ENCODE measurements at places on chromosomes 3 and 15.

DNA sequence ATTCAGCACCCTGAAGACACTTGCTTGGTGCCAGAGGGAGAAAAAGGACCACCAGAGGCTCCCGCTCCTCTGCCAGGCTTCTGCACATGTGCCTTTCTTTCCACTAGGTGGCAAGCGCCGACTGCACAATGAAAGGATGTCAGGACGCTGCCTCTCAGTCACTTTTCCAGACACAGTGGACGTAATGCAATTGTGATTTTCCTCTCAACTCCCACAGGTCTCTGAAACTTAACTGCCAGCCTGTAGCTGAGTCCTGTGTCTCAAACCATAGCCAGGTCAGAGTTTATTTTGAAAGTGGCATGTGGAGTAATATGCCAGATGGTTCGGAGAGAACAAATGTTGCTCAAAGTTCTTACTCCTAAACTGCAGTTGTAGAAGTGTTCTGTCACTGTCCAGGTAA, 162.9 kb downstream of the ITPR1 start:
- DNase-seq, result peak; percentile 63

- peak; percentile 85 for DNase-seq
These were observed 125.8 kb downstream of the PGPEP1L start for GRCh38 chr15:98881526-98882520.

DNA sequence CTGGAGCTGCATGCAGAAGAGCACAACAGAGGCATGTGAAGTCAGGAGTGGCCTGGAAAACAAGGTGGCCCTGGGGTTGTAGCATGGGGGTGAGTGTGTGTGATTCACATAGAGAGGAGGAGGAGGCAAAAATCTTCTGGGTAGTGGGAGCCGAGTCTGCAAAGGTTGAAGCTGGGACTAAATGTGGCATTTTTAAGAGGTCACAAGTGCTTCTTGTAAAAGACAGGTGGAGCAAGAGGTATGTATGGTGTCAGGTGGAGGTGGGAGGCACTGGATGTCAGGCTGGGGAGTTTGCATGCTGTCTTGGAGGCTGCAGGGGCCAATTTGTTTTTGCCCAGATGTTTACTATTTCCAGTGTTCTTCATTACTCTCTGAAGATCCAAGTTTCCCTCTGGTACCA, 42.4 kb downstream of the C3orf20 start:
- DNase-seq, result no peak

- peak; percentile 50 for DNase-seq
These were observed 68.1 kb downstream of the NOX5 start for GRCh38 chr15:69082554-69082953.

DNA sequence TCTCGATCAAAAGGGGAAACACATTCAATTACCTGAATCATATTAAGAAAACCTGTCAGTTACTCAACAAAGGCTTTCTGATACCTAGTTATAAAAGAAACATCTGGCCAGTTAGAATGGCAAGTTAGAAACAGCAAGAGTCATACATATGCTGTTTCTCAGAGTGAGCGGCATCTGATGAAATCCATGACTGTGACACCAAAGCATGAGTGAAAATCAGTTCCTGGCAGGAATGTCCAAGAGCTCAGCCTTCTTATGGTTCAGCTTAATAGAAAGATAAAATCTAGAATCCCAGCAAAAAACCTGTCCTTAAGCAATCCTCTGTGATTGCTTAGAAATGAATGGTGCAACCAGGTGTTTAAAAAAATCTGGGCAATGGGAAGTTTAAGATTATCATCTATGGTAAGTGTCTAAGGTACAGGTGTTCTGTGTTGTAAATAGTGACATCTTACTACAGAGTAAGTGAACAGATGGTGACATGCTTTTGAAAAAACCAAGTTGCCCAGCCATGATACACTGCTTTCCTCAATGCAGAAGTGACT, 18.8 kb downstream of the B4GALT4 start:
- DNase-seq, result no peak

GRCh38 chr3:132563420-132564069, 33.5 kb upstream of the ACKR4 start:
- DNase-seq, result no peak

- no peak for DNase-seq
These were observed 875 bp downstream of the GAP43 start for GRCh38 chr3:115624029-115624741.

- DNase-seq, result no peak
These were observed 37.2 kb downstream of the ABHD5 start for GRCh38 chr3:43727930-43728329.

DNA sequence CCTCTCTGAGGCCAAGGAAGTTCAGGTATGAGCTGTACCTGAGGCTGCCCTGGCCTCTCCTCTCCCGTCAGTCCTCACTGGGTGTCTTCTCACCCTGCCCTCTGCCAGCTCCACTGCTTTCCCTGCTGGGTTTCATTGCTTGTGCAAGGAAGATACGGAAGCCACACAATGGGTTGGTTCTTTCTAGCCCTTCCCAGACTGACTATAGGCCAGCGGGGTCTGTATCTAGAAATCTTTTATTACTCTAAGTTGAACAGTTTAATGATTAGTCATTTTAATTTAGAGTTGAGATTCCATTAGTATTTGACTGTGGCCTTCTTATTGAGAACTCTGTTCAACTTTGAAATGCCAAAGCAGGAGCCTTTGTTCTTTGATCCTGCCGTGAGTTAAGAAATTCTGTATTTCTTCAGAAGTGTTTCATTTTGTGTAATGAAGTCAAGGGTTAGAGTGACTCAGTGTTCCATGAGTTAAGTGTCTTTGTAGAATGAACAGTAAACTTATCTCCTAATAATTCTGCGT, 16.2 kb downstream of the C3orf62 start:
- DNase-seq, result no peak

DNA sequence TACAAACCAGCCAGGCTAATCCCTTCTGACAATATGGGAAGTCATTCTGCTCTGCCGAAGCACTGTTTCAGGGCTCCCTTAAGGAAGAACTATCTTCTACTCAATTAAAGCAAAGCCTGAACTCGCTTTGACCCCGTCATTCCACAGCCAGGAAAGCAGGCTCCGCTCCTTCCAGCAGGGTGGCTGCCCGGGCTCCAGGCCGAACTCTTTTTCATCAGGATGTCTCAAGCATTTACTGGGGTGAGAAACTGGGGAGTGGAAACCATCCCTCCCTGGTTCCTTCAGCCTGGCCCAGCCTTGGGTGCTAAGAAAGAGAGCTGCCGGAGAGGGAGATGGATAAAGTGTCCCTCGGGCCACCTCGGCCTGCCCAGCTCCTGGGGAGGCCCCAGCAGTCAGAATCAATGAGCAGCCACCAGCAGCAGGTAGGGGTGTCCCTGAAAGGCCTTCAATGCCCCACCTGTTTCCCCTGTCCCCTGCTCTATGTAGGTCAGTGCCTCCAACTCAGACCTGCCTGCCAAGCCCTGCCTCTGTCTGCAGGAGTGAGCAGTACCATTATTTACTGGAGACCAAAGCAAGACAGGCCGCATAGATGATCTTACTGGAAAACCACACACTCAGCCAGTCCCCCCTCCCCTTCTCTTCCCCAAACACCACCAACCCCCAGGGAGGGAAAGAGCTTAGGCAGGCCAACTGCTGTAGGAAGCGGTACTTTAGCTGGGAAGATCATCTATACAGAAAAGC, 225.6 kb upstream of the TLE3 start:
- peak; percentile 74 for DNase-seq

DNA sequence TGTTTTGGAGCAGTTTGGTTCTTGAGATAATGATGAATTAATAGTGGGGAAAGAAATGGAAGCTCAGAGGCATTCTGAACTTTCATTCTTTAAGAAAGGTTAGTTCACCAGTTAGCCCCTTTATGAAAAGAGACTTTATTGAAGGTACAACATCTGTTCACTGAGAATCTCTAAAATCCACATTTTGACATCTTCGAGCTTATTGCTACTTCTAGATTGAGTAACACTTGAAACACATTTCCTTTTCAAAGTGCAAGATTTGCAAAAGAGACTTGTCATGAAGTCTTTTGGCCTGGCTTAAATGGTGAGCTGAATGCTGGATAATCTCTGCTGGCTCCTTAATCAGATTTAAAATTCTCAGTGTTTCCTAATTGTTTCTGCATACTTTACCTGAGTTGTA, 42.3 kb downstream of the RAB8B start:
- no peak for DNase-seq

- no peak for DNase-seq
These were observed 124.8 kb upstream of the TNIK start for GRCh38 chr3:171585039-171585438.

DNA sequence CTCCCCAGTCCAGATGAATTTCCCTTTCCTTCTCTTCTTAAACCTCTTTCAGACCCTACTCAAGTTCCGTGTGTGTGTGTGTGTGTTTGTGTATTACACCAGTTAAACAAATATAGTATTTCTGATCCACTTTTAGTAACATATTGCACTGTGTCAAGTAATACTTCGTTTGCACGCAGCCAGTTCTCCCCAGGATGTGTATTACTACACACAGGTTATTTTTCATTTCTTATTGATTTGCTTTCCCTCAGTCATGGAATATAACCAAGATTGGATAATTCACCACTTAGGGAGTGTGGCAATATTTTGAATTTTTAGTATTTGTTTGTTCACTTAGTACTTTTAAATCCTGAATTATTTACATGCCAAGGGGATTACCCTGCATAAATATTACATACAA, 667.0 kb downstream of the NR2F2 start:
- DNase-seq, result no peak

- no peak for DNase-seq
These were observed 329.9 kb upstream of the TBL1XR1 start for GRCh38 chr3:177527182-177527581.

- DNase-seq, result peak; percentile 28
These were observed 245.4 kb upstream of the MCTP2 start for GRCh38 chr15:93985925-93986324.

DNA sequence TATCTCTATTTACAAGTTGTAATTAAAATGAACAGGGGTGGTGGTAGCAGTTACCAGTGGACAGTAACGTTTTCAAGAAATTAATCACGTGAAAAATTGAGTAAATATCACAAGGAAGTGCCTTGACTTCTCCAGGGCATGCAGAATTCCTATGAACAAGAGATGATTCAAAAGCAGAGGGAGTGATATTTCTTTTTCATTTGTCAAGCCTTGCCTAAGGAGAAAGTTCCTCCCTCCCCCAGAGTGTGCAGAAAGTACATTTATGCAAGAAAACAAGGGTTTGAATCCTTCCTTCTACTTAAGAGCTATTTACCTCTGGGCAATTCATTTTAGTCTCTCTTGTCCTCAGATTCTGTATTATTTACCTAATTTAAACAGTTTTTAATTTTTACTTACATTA, 53.3 kb upstream of the ZNF385D start:
- DNase-seq, result no peak

DNA sequence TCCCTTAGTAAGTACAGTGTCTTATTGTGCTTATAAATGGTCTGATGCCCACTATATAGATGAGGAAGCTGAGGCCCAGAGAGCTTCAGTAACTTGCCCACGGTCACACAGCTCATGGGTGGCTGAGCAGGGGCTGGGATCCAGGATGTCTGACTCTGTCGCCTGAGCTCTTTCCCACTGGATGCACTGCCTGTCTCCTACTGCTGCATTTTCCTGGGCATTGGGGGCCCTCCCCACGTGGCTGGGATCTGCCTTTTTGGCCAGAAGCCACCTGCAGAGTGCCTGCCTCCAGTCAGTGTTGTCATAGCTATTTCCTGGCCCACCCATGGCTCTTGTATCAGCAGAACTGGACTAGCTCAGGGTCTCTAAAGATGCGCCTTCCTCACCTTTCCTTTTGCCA, 57.5 kb upstream of the TAMM41 start:
- DNase-seq, result no peak

DNA sequence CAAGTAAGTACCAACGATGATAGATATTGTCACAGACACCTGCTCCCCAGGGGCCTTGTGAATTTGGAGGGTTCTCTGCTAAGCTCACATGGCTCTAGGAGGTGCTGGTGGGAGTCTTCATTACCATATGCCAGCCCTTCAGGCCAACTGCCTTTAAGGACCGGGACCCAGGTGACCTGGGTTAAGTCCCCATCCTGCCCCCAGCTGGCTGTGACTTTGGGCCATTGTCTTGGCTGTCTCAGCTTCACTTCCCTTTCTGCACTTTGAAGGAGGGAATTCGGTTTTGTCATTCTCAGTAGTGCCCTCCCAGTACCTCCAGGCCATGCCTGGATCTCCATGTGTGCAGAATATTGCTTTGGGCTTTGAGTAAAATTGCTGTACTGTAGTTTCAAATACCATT, 72.8 kb upstream of the ACAD9 start:
- DNase-seq, result no peak

DNA sequence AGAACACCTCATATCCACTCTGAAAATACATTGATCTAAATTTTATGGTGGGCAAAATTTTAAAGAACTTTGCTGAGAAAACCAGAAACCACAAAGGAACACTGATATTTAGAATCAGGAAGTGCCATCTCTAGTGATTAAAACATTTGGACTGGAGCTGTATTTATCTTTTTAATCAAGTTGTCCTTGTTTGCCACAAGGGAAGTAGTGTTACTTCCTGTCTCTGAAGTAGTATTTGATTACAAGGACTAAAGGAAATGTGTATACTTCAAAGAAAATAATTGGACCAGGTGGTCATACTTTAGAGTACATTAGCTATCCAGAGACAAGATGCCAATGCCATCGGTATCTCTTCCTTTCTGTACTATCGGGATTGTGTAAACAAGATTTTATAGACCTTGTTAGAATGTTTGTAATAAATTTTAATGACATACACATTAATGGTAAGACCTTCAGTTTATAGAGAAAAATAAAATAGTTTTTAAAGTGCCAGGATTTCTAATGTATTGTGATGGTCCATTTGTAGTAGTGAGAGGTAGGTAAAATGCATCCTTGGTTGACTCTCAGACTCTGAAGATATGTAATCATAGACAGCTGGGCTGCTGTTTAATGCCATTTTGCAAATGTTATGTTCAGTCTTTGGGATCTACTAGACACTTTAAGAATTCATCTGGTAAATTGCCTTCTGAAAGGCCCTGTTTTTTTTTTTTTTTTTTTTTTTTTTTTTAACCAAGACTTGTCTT, 131.9 kb downstream of the B3GALNT1 start:
- DNase-seq, result no peak

DNA sequence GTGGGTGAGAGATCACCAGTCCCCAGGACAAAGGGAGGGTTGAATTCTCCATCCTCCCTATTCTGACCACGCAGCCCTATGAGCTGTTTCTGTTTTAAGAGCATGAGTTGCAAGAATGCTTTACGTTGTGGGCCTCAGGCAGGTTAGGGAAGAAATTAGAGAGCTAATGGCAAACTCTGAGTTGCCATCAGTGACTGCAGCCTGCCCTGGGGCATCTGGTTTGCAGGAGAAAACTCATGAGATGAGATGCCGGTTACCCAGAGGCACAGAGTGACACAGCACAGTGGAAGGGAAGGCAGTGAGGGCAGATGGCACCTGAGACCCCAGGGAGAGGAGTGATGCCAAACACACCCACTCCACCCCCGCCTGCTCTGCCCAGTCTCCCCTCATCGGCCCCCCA, 265.3 kb downstream of the CD47 start:
- no peak for DNase-seq

- DNase-seq, result no peak
These were observed 51.6 kb downstream of the ZBTB38 start for GRCh38 chr3:141419946-141420345.

DNA sequence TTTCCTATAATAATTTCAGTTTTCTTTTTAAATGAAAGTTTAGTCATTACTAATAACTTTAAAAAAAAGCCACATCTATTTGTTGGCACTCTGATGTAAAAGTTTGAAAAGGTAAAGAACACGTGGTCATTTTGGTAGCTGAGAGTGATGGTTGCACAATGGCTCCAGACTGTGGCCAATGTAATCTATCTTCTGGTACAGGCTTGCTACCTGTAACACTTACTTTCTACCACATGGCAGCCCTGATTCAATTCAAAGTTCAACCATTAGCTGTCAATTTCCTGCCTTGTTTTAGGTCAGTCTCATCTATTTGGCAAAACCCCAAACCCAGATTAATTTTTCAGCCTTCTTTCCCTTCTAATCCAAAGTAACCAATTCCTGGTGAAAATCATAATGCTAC, 126.1 kb downstream of the TUSC7 start:
- no peak for DNase-seq

Data from SJCRH30 (cell line).